8988T (cell line): ENCODE measurements at places on chromosomes 6 and 20.

GRCh38 chr20:20521736-20522135, 153.8 kb downstream of the INSM1 start:
- DNase-seq: no peak

DNA sequence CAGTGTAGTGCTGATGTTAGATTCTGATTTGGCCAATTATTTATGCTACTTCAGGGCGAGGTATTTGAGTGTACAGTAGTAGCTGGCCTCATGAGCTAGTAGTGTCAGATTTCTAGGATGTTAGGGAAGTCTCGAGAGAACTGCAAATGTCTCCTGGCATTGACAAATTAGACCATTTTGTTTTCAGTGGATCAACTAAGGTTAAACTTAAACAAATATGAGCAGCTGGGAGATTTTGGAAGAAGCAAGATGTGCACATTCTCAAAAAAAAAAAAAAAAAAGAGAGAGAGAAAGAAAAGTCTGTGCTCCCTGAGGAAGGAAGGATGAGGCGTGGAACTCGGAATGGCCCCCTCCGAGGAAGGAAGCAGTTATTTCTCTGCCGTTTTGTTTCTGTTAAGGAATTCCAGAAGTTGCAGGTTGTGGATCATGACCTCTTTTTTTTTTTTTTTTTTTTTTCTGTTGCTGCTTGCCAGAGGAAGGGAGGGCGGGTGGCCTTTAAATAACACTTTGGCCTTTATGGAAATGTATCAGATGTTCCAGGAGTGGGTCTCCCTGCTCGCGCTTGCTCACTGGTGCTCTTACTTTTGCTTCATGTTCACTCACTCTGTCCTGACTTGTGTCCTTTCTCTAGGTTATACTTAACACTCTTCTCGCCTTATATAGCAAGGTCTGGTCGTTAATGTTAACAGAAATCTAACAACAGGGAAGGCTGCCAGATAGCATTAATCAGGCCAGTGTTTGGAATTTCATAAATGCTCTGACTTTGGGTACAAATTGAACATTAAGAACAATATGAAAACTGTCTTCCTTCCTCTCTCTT, 124.4 kb downstream of the TCP11 start:
- no peak for DNase-seq

DNA sequence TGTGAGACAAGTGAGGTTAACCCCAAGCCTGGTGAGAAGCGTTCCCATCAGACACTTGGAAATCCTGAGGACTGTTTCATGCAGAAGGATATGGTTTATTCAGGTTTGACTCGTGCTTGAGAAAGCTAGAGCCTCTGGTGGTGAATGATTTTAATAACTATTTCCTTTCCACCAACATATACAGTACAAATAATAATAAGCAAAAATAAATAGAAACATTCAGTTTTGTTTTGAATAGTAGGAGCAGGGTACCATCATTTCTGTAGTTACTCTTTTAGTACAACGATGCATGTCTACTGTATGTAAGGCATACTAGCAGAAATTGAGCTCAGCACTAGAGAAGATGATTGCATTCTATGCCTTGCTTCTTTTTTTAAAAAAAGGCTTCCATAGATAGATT, 33.5 kb downstream of the PLG start:
- no peak for DNase-seq

- DNase-seq: no peak
These were observed 396.5 kb upstream of the CNR1 start for GRCh38 chr6:88562353-88563276.

GRCh38 chr6:40293460-40294185, 293.5 kb downstream of the LRFN2 start:
- DNase-seq: no peak

GRCh38 chr6:89487864-89488263, 54.9 kb downstream of the ANKRD6 start:
- no peak for DNase-seq

DNA sequence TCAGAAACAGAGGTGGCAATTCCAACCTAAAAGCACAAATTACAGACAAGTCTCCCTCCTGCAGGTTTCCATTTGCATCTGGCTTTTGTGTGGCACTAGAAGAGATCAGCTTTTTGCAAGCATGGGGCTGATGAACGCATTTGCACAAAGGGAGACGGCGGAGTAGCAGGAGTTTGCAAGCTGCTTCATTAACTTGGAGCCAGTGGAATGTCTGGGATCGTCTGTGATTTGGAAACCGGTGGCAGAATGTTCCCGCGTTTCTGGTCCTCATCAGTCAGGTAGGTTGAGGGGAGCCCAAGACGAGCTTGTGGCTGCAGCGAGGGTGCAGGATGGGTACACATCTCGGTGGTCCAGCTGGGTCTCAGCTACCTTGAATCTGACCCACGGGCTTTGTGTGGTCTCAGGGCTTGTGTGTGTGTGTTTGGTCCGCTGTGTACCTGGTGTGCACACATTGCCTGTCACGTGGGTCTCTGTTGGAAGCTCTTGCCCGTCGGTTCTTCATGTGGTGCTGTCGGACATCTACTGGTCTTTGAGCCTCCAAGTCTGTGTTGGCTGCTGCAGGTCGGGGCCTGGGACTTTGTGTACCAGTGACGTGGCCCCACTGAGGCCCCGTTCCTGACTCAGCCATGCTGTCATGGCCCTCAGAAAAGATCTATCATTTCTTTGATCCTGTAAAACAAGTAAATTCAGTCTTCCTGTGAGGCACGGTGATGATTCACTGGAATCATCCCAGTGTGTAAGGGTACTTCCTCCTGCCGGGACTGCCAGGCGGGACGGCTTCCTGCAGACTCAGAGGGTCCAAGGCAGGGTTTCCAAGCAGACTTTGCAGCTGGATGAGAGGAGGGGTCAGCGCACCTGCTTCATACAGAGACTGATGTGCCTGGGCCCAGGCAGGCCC, 12.4 kb upstream of the MYT1 start:
- no peak for DNase-seq

- no peak for DNase-seq
These were observed 24.3 kb downstream of the AKAP7 start for GRCh38 chr6:131159578-131159977.

DNA sequence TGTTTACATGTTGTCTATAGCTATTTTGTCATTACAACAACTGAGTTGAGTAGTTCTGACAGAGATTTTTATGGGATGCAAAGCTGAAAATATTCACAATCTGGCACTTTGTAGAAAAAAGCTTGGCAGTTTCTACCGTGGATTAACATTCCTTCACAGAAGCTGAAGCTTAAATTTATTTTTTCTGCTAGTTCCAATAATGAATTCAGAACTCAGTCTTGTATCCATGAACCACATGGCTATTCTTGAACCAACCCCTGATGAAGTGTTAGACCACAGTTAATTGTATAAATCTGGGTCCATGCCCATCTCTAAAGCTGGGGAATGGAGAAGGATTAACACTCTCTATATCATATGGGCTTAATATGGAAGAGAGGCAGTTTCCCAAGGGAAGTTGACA, 743.8 kb upstream of the FLRT3 start:
- no peak for DNase-seq

DNA sequence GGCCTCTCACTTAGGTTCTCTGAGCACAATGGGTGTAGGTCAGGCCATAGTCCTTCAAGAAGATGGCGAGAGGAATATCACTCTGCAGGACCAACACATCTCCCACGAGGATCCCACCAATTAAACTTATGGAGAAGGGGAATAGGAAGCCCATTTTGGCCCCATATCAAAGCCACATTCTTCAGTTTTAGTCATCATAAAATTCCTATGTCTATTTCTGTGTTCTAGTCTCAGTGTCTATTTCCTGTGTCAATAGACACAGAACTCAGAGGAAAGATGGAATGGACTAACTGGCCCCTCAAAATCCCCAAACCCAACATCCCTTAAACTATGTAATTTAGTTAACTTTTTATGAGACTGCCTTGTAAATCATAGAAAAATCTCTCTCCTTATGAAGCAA, 216.8 kb downstream of the HACE1 start:
- no peak for DNase-seq

DNA sequence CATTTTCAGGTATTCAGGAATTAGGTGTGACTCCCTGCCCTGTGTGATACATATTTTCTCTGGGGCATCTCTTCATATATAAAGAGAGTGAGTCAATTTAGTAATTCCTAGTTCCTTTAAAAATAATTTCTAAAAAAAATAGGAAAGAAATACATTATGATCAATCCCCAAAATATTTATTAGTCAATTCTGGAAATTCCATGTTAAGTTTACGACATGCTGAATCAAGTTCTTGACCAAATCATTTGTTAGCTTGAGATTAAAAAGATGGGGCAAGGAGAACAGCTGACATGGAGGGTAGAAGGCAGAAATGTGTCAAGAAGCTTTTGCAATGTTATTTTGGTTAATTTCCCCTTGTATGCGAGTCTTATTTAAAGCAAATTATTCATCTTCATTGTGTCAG, 22.7 kb upstream of the PRDM1 start:
- no peak for DNase-seq

DNA sequence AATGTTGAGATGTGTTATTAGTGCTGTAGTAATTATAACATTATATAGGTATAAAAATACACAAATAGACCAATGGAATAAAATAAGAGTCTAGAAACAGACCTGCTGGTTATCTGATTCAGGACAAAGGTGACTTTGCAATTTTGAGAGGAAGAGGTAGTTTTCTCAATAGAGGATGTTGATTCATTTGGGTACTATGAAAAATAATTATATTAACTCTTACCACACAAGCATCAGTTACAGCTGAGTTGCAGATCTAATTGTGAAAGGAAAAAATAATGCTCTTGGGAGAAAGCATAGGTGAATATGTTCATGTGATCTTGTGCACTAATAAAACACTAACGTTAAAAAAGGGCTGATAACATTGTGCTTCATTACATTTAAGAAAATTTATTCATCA, 103.0 kb downstream of the BCKDHB start:
- DNase-seq: no peak

DNA sequence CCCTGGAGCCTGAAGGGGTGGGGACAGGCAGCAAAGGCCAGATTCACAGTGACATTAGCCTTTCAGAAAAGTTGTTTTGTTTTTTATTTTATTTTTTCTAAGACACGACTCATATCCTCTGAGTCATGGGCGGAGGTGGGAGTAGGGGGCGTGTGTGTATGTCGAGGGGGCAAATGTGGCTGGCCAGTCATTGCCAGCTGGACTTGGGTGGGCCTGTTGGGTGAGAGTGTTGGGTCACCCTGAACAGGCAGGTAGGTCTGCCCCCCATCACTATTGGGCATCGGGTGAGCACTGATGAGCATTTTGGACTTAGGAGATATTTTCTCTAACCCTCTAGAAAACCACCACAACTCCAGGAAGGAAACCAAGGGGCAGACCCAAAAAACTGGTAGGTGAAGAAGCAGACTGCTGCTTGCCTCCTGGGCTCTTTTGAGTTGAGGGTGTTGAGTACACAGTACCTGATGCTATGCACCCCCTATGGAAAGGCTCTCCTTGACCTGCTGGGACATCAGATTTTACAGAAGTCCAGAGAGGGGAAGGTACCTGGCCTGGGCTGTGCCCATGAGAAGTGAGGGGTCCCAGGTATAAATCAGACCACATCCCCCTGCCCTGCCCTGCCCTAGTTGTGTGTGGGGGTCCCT, 5.6 kb downstream of the SMIM29 start:
- no peak for DNase-seq

GRCh38 chr20:38211200-38212097, 46.4 kb upstream of the TGM2 start:
- DNase-seq: no peak

GRCh38 chr20:38523697-38524096, 51.1 kb downstream of the RALGAPB start:
- no peak for DNase-seq

DNA sequence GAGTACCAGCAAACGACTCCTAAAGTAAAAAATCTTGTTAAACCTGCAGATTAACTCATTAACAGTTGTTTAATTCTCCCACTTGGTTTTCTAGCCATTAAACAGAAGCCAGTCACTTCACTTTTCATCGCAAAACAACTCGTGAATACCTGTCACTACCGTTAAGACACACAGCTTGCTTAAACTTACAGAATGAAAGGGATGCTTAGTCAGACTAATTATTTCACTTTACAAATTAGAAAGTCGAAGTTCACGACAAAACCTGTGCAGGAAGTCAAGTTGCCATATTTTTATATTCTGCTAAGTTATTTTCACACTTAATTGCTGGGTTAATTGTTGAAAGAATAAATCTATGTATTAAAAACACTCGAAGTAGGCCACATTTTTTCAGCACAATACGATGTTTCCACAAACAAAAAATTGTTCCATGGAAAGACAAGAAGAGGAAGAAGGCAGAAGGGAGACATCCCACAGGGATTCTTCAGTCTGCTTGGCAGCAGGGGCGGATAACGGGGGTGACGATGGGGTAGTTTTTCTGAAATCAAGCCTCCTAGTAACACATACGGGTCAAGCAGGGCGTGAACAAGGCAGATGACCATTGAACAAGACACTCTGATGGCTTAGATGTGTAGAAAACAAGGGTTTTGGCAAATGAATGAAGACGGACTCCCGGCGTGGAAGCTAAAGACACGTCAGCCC, 933 bp downstream of the SSR1 start:
- no peak for DNase-seq

- no peak for DNase-seq
These were observed 13.2 kb downstream of the FILIP1 start for GRCh38 chr6:75480425-75480824.

DNA sequence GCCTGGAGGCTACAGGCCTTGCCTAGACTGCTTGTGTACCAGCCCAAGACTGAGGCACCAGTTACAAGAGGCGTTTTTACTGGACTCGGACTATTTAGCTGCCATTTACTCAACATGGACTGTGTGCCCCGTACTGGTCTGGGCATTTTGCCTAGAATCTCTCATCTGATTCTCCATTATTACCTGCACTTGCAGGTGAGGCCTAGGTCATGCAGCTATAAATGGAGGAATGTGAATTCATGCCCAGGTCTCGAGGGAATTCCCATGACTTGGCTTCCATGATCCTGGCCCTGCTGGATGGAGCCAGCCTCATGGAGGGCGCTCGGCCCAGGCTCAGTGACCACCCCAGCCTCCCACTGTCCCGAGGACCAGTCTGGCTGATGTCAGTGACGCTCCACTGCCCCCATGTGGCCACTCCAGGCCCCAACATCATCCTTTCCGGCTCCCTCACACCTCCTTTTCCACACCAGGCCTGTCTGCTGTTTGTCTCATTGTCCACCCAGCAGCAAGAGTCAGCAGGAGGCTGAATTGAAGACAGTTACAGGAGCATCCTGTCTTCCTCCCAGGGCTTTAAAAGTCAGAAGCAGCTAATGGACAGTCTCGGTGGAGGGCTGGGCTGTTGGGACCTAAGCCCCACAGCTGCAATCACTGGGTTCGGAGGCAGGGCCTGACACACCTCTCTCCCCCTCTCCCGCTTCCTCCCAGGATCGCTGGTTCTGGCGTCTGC, 8.7 kb downstream of the MMP24OS start:
- DNase-seq: peak; percentile 87

DNA sequence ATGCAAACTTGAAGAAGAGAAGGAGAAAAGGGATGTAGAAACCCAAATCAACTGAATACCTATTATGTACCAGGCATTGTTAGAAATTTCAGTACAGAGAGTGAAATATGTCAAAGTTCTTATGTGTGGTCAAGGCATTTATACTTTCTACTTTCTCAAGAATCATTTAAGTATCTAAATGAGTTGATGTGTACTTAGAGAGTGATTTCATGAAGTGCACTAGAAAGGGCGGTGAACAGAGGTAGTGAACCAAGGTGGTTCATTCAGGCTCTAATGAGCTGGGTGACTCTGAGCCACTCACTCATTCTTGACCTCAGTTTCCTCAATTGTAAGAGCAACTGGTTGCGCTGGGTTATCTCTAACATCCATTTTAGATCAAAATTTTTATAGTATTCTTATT, 3.3 kb downstream of the PDE7B start:
- no peak for DNase-seq

- DNase-seq: no peak
These were observed 109.6 kb upstream of the HIVEP1 start for GRCh38 chr6:11902527-11902926.

- DNase-seq: peak; percentile 36
These were observed 99.8 kb upstream of the FOXA2 start for GRCh38 chr20:22684072-22684762.
